ENCODE measurements at places on chromosomes 6 and 20.

DNA sequence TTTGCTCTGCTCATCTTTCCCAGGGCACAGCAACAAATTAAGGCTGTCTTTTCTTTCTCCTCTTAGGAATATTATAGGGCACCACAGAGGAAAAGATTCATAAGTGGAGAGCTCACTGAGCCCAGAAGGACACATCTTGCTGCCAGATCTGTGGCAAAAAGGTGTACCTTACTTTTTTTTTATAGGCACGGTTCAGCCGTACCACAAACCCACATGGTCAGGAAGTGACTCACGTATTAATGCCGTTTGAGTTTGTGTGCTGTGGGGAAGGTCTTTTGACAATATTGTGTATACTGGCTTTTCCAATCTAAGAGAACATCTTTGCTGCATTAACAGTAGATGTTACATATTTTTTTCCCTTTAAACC lies 28.4 kb downstream of the PAQR8 start:
- DNase-seq: no peak

DNA sequence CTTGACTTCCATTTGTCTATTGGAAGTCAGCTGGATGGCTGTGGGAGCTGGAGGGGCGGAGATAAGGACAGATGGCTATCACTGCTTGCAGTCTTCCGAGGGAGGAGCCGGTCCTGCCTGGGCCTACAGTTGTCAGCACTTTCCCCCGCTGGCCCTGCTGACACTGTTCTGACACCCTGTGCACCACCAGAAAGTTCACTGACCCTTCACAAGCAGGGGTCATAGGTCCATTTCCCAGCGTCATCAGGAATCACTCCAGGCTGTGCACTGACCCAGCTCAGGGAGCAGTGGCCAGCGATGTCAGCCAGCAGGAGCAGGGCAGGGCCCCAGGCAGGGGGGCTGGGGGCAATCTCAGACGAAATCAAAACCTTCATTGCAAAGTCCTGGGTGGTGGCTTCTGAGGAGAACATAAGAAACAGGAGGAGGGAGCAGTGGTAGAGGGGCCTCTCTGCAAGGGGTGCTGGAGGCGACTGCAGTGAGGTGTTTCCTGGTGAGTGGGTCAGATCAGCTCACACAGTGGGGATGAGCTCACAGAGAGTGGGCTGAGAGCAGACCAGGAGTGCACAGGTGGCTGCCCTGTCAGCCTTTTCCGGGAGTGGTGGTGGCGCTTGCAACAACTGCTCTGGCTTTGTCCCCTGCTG lies 26.5 kb upstream of the PLEKHG1 start:
- no peak for DNase-seq

DNA sequence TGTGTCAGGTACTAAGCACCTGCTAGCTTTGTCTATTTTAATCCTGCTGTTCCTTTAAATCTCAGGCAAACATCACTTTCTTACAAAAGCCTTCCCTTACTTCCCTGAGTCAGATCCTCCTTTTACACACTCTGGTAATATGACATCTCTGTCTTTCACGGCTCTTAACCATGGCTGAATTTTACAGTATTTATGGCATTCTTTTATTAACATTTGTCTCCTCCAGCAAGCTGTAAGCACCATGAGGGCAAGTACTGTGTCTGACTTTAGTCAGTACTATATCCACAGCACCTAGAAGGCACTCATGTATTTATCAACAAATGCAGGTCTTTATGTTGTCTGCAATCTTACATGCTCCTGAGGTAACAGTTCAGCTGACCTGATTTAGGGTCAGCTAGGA lies 33.7 kb upstream of the HBS1L start:
- no peak for DNase-seq

- DNase-seq: no peak
These were observed 175.6 kb upstream of the PDE7B start for GRCh38 chr6:135675862-135676261.

GRCh38 chr20:41889126-41889843 lies 271.1 kb upstream of the CHD6 start:
- DNase-seq: no peak

GRCh38 chr20:20078041-20078440 lies 25.7 kb downstream of the CFAP61 start:
- DNase-seq: no peak

All from ureter (tissue), 1 donor.